ENCODE measurements at places on chromosomes 7 and 10.
A peak's percentile ranks its signal among the peaks of the same experiment; 100 is the strongest.

- DNase-seq: no peak
Measured at GRCh38 chr7:46321556-46322205, 400.6 kb upstream of the IGFBP3 start.

DNA sequence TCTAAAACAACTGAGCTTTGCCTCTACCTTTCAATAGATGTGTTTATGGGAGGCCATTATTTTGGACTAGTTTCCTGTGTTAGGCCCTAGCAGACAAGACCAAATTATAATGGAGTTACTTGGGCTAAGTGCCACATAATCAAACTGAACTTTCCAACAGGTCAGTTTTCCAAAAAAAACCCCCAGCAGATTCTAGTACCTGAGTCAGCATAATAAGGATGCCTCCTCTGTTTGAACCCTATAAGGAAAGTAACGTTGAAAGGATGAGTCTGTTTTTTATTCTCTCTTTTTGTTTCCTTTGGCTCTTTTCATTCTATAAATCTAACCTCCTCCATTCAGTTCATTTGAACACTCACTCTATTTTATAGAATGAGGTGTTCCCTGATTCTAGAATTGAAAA, 148.1 kb upstream of the FAM3C start:
- DNase-seq: no peak

- DNase-seq: no peak
Measured at GRCh38 chr7:155357573-155358041, 59.9 kb downstream of the INSIG1 start.

- DNase-seq: no peak
Measured at GRCh38 chr10:117345143-117345542, 30.1 kb downstream of the PDZD8 start.

DNA sequence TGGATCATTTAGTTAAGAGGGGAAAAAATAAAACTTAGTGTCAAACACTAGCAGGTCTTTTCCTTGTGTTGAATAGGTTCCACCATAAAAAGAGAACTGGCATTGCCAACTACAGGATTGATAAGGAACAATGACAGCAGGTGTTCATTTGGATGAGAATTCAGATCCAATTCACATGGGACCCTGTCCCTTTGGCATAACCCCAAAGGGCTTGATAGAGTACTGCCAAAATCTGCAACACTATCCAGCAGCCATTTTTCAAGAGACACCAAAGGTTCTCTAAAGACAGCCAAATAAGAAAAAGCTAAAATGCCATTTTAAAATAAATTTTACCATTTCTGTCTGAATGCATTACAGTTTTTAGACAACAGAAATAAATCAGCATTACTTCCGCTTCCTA, 422.3 kb downstream of the DGKB start:
- no peak for DNase-seq

GRCh38 chr10:77548671-77549070, 88.9 kb downstream of the KCNMA1 start:
- no peak for DNase-seq

GRCh38 chr10:78186572-78186971, 152.9 kb downstream of the RPS24 start:
- DNase-seq: no peak

GRCh38 chr7:95190515-95190914, 133.8 kb downstream of the PON1 start:
- no peak for DNase-seq

DNA sequence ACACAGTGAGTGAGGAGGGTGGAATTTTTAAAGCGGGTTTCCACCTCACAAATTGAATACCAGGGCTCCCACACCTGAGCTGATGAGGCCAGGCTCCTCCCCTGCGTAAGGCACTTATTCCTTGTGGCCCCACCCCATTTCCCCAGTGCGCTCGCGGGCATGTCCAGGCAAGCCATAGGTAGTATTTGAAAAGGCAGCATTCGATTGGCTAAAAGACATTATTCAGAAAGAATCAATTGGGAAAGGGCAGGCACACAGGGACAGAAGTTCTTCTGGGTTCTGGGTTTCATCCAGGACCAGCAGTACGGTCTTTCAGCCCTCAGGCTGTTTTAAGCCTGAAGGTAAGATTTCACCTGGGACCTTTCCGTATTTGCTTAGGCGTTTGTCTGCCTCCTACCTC, 222.3 kb downstream of the BBS9 start:
- DNase-seq: peak; percentile 11

DNA sequence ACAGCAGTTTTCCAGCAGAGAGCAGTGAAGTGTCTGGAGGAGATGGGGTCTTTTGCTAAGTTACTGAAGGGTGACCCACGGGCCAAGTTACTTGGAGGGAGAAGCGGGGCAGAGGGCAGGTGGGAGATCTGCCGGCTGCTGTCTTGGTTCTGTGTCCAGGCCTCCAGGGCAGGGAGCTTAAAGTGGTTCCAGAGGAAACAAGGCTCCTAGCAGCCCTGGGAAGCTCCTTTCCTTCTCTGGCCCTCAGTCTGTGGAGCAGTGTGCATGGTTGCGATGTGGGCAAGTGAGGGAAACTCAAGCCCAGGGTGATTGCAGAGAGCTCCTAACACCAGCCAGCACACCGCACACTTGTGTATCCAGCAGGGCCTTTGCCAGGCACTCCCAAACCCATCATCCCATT, 6.3 kb downstream of the GHRHR start:
- DNase-seq: no peak

DNA sequence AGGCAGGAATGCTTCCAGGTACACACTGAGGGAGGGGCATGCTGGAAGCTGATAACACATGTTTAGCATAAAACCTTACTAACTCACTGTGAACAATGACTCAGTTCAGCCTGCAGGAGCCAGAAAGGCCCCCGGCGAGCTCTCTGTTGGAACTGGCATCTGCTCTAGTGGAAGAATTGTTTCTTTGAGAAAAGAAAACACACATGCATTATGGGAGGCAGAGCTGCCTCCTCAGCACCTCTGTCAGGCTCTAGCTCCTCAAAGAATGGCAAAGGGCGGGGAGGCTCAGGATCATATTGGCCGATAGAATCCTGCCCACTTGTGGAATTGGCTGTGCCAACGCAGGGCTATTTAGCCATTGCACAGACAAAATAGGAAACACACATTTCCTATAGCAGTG, 338.3 kb downstream of the CXCL12 start:
- no peak for DNase-seq

- DNase-seq: no peak
Measured at GRCh38 chr7:3408814-3409595, 108.0 kb downstream of the SDK1 start.

DNA sequence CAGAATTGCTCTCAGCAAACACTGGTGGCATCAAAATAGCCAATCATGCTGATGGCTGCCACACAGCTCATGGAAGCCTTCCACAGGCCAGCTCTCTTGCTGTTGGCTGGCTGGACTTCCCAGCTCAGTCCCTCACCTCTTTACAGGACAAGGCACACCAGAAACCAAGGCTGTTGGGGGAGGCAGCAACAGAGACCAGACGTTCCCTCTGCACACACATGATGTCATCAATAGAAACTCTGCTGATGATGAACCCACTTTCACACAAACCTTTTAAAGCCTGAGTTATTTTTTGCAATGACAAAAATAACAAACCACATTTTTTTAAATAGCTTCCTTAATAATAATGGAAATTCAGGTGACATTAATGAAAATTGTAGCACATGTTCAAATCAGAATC, 300.9 kb upstream of the C7orf33 start:
- DNase-seq: no peak

- no peak for DNase-seq
Measured at GRCh38 chr10:50426485-50426884, 175.2 kb upstream of the ASAH2 start.

GRCh38 chr10:75265856-75266255, 30.1 kb upstream of the COMTD1 start:
- DNase-seq: no peak

DNA sequence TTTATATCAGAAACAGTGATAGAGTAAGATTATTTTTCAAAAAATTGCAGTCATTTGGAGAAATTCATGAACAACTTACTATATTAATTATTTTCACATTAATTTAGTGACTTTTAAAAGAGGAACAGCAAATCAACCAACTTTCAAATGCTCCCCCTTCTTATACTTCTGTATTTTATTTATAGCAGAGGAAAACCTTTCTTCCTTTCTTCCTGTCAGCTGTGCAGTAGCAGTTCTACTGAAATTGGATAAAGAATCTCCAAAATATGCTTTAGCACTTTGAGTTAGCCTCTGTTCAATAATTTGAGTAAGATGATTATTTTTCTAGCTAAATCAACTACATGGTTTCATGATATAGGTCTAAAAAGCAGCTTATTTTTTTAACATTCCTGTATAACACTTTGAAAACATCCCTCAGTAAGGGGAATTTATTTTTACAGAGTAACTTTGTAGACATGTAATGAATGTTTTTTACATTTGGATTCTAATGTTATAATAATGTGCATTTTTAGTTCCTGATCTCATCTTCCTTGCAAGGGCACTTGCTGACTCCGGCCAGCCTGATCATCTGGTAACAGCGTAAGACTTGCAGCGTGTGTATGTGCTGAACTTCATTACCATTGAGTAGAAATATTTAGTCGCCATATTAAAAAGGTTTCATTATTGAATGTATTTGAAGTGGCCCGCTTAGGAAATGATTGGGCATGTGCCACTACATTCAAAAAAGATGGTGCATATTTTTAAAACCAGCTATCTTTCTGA, 158.3 kb upstream of the HDAC9 start:
- DNase-seq: no peak

DNA sequence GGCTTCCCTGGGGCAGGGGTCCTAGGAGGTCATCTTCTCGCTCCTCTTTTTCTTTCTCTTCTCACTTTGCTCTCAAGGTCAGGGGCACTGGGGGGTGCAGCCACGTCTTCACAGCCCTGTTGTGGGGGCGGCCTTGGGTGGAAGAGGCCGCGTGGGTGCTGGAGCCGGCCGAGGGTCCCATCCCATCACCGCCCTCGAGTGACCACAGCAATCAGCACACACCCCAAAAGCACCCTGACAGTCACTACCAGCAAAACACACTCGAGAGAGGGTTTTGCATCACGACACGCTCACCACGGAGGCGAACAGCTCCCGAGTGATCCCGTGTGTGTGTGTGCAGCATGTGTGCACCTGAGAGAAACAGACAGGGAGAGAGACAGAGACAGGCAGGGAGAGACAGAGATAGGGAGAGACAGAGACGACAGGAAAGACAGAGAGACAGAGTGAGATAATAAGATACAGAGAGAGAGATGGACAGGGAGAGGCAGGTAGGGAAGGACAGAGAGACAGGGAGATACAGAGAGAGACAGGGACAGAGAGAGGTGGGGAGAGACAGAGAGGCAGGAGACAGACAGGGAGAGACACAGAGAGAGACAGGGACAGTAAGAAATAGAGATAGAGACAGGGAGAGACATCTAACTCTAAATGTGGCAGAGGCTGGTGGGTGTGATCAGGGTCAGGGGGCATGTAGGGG, 100.9 kb downstream of the WDR37 start:
- no peak for DNase-seq

DNA sequence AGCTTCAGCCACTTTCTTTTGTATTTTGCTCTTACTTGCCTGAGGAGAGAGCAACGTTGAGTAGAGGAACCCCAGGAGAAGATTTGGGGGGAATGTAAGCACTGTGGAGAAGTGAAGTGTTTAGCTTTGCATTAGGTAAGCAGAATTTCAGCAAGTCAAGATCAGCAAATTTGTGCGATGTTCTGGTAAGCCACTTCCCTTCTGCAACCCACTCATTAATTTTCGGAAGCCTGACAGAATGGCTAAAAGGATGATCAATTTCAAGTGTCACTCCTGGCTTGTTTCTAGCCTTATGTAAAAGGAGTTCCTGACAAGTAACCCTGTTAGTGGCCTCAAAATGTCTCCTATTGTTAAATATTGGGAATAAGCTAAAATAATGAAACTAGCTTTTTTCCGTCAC, 48.5 kb upstream of the NXPH1 start:
- DNase-seq: no peak

DNA sequence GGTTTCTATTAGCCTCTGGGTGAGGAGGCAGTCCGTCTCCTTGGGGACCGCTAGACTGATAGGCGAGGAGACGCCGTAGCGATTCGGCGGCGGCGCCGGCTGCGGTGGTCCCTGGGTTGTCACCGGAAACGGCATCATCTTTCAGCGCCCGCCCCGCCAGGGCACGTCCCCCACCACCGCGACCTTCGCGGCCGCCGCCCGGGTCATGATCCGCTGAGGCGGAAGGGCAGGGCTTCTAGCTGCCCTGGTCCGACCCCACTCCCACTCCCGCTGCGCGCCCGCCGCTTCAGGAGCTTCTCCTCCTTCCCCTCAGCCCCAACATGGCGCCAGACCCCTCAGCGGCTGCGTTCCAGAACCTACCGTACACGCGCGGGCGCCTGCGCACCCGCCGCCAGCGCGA, at the start of gene PAPOLB:
Gene PAPOLB (minus strand): TSS at position 358 of the 400 bp plus-strand sequence. CDS start 220 bp downstream, at position 138.
- no peak for DNase-seq

GRCh38 chr7:18037609-18038008, 10.0 kb upstream of the PRPS1L1 start:
- DNase-seq: no peak

GRCh38 chr10:124348801-124349200, 69.9 kb downstream of the OAT start:
- no peak for DNase-seq

All from endothelial cell (in vitro differentiated cells).